ENCODE measurements at places on chromosomes 2 and 18. TPM values are rescaled to one million over a fixed set of nuclear protein-coding genes. Genes with fewer than 3 reads are reported as not detected.

The BIN1 gene
- 92.2 TPM for polyA plus RNA-seq

The CHRNG gene
- not detected for polyA plus RNA-seq

The ACTR2 gene
- 53.4 TPM for polyA plus RNA-seq

The LOXL3 gene
- polyA plus RNA-seq: 0.97 TPM

DNA sequence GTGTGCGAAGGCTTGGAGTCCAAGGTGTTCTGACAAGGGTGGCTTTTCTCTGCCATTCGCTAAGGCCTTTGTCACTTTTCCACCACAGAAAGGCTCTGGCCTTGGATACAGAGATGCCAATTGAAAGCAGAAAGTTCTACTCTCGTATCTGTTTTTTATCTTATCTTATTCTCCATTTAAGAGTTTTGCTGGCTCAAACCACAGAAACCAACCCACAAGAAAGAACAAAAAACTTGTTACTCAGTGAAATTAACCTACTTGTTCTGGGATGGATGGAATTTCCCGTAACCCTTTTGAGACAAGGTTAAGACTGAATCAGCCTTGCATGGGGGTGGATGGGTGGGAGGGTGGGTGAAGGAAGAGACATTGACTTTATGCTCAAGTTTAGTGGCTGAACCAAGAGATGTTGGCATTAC is 221.7 kb downstream of the CDH20 start:
- no peaks in the 10 kb centered on the region for H3K27me3 ChIP-seq
- DNase-seq: no peak
- no peaks in the 10 kb centered on the region for H3K4me1 ChIP-seq
- H3K27ac ChIP-seq: no peak overlapping the region

GRCh38 chr2:71605781-71606241 is 152.4 kb downstream of the DYSF start:
- H3K27ac ChIP-seq: no peak overlapping the region
- H3K36me3 ChIP-seq: no peaks in the 10 kb centered on the region
- H3K4me3 ChIP-seq: no peak overlapping the region
- H3K4me1 ChIP-seq: no peaks in the 10 kb centered on the region
- H3K27me3 ChIP-seq: no peaks in the 10 kb centered on the region

DNA sequence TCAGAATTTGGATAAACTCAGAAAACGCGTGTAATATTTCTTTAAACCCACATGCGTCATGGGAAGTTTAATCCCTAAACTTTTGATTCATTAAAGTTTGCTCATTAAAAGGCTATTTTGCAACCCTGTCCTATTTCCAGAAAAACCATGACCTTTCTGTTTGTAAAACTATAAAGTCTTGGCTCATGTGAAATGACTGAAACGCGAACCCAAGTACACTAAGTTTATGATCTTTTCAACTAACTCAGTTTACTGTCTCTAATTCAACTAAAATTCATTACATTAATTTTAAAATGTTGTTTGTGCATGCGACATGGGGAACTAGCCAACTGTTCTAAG is 3.9 kb upstream of the RPL31 start:
- H3K27me3 ChIP-seq: no peaks in the 10 kb centered on the region
- H3K27ac ChIP-seq: no peak overlapping the region

DNA sequence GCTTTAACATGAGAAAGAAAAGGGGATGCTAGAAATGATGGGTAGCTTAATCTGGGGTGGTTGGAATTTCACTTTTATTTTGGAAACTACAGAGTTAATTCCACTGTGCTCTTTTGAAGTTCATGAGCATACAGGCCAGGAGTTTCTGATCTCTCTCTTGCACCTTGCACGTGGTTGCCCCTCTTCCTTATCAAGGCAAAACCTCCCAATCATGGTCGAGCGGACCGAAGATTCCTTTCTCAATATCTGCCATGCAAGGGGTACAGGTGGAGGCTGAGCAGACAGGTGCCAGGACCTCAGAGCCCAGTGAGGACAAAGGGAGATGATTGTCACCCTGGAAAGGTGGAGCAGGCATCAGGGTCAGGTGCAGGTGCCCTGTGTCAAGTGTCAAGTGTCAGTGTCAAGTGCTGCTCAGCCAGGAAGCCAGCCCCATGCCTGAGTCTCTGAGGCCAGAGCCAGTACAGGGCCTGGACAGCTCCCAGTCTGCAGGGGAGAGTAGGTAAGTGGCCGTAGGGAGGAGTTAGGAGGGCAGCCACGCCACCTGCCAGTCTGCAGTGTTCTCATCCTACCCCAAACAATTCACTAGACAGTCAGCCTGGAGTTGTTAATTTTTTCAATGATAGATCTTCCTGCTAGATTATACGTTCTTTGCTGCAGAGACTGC is 42.2 kb downstream of the LPIN1 start:
- H3K27ac ChIP-seq: no peak overlapping the region
- no peak for DNase-seq
- no peaks in the 10 kb centered on the region for H3K27me3 ChIP-seq

DNA sequence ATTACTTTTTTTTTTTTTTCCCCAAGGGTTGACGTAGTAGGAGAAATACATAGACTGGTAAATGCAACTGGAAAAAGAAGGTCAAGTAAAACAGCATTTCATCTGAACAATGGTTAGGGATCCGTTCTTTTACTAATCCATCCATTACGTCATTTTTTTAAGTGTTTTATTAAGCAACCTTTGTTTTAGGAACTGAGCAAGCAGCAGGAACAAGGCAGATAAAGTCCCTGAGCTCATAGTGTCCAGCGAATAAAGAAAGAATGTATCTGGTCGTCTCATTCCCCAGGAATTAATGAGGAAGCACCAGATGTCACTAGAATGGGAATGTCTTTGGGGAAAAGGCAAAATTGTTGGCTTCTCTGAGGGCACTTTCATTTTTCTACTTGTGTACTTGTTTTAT is 842.4 kb downstream of the TDRD15 start:
- H3K27ac ChIP-seq: no peak overlapping the region
- no peak overlapping the region for H3K4me3 ChIP-seq
- no peaks in the 10 kb centered on the region for H3K36me3 ChIP-seq
- no peak for DNase-seq
- no peaks in the 10 kb centered on the region for H3K27me3 ChIP-seq

GRCh38 chr2:122003196-122003940 is 247.9 kb downstream of the TSN start:
- no peak for DNase-seq
- no peaks in the 10 kb centered on the region for H3K27me3 ChIP-seq
- H3K36me3 ChIP-seq: no peaks in the 10 kb centered on the region
- no peak overlapping the region for H3K4me3 ChIP-seq

GRCh38 chr2:21406911-21407310 is 283.1 kb downstream of the TDRD15 start:
- no peak for DNase-seq
- H3K36me3 ChIP-seq: no peaks in the 10 kb centered on the region
- H3K27ac ChIP-seq: no peak overlapping the region
- no peak overlapping the region for H3K4me3 ChIP-seq

GRCh38 chr18:75408554-75409506 is 18.7 kb downstream of the SMIM21 start:
- DNase-seq: no peak
- H3K4me1 ChIP-seq: no peaks in the 10 kb centered on the region
- no peak overlapping the region for H3K4me3 ChIP-seq
- no peaks in the 10 kb centered on the region for H3K27me3 ChIP-seq
- H3K27ac ChIP-seq: no peak overlapping the region

GRCh38 chr2:8242739-8243138 is 439.1 kb upstream of the ID2 start:
- no peak overlapping the region for H3K4me3 ChIP-seq
- no peak overlapping the region for H3K27ac ChIP-seq
- H3K4me1 ChIP-seq: no peaks in the 10 kb centered on the region

DNA sequence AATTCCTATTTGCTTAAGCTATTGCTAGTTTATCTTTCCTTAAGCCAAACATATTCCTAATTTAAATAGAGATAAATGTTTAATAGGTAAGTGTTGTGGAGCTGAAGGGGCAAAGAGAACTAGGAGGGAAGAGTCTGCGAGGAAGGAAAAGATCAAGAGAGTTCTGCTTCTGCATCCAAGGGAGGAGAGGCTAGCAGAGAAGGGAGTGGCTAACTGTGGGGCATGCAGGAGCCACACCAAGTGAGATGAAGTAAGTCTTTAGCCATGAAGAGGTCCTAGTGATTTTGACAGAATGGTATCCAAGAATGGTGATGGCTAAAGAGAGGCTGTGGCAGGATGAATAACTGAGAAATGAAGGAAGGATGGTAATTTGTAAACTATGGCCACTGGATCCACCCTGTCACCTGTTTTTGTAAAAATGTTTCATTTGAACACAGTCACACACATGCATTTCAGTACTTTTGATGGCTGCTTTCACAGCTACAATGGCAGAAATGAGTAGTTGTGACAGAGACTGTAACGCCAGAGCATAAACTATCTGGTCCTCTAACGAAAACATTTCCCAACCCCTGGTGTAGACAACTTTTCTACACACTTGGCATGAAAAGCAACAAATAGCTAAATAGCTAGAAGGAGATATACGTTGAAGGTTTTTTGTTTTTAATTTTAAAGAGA is 15.6 kb downstream of the TPGS2 start:
- H3K4me3 ChIP-seq: no peak overlapping the region
- peaks cover 18% of the 10 kb centered on the region for H3K36me3 ChIP-seq
- no peaks in the 10 kb centered on the region for H3K4me1 ChIP-seq
- no peaks in the 10 kb centered on the region for H3K27me3 ChIP-seq
- H3K27ac ChIP-seq: no peak overlapping the region

DNA sequence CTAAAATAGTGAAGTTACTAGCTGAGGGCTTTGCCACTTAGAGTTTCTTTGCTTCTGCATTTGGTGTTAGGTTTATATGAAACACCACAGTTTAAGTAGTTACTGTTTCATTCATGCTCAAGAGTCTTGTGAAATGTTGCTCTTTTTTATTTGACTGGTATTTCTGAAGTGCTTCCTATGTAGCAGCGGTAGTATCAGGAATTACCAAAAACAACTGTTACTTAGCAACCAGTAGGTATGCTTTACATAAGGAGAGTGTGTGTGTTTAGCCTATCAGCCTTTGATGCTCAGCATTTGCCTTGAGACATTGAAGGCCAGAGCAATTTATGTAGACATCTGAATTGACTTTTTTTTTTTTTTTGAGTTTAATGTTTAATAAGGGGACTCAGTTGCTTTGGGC is 3.6 kb downstream of the DIS3L2 start:
- no peak overlapping the region for H3K4me3 ChIP-seq
- no peak overlapping the region for H3K27ac ChIP-seq
- DNase-seq: no peak

DNA sequence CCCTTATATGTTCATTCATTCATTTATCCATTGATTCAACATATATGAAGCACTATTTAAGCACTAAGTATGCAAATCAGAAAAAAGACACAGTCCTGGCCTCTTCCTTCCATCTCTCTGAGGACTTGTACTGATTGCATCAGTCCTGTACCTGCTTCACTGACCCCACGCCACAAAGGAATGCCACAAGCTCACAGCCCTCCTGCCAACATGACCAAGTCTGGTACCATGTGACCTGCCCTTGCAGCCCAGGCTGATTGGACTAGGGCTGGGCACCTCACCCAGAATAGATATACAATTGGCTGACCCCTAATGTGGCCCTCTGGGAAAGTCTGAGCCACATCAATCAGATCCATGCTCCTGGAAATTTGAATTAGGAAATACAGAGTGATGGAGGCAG is 196.6 kb downstream of the AGPS start:
- H3K4me1 ChIP-seq: no peaks in the 10 kb centered on the region
- no peaks in the 10 kb centered on the region for H3K27me3 ChIP-seq
- no peaks in the 10 kb centered on the region for H3K36me3 ChIP-seq

DNA sequence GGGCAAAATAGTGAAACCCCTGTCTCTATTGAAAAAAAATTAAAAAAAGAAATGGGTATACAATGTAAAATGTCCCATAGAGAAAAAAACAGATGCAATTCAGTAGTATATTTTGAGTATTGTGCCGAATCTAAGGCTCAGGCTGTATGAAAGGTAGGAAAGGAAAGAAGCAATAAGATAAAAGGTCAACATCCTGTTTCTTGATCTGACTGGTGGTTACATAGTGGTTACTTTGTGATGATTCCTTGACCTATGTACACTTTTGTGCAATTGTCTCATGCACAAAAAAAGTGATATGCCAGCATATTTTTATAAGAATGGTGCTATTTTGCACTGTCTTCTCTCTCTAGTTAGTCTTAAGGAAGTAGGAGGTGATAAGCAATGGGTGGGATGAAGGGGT is 1333.7 kb upstream of the TMEFF2 start:
- no peaks in the 10 kb centered on the region for H3K27me3 ChIP-seq
- H3K4me1 ChIP-seq: no peaks in the 10 kb centered on the region
- H3K4me3 ChIP-seq: no peak overlapping the region
- no peak for DNase-seq
- no peaks in the 10 kb centered on the region for H3K36me3 ChIP-seq
- H3K27ac ChIP-seq: no peak overlapping the region

- no peaks in the 10 kb centered on the region for H3K27me3 ChIP-seq
- H3K4me3 ChIP-seq: no peak overlapping the region
- H3K27ac ChIP-seq: no peak overlapping the region
- no peaks in the 10 kb centered on the region for H3K4me1 ChIP-seq
Observed at GRCh38 chr2:158676295-158676694, 118.8 kb upstream of the DAPL1 start.

DNA sequence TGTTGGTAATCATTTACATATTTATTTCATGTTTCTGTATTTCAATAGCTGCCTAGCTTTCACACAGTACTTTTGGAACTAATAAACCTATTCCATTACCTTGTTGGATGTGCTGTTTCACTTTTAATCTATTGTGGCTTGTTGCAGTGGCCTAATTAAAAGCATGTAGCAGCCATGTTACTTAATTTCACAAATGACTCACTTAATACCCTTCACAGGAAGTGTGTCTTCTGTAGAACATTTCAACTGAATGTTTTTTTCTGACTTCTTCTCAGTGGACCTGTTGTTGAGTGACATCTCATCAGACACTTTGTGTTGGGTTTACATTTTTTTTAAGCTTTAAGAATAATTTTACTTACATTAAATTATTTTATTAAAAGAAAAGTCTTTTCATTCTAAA is 260.5 kb upstream of the THUMPD2 start:
- H3K36me3 ChIP-seq: no peaks in the 10 kb centered on the region
- H3K27ac ChIP-seq: no peak overlapping the region
- no peak for DNase-seq
- no peaks in the 10 kb centered on the region for H3K4me1 ChIP-seq
- H3K4me3 ChIP-seq: no peak overlapping the region

DNA sequence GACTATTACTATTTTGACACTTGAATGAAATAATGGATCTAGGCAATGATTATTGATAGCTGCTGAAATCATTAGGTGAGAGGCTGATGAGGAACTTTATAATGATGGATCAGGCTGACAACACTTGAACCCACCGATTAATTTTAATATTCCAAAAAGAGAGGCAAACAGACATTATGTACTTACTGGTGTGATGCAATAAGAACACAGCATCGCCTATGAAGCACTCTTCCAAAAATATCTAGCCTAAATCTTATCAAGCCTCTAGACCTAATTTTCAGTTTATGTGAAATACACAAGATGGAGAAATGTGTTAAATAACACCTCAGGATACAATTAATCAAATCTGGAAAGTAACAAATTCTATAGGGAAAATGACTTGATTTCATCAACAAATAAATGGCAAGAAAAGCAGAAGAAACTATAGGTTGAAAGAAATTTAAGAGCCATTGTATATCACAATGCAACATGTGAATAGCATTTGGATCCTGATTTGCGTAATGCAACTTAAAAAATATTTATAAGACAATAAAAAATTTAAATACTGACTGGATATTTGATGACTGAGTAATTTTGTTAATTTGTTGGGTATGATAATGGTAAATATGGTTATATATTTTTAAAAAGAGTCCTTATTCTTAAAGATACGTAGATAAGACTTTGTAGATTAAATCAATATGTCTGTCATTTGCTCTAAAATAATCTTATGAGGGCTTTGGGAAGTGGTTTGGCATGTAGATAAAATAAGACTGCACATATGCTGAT is 17.2 kb upstream of the SSB start:
- H3K27me3 ChIP-seq: no peaks in the 10 kb centered on the region
- H3K4me1 ChIP-seq: no peaks in the 10 kb centered on the region
- no peak overlapping the region for H3K27ac ChIP-seq
- H3K4me3 ChIP-seq: no peak overlapping the region
